ENCODE measurements at places on chromosomes 4 and X.

GRCh38 chr4:168880811-168881595 lies 129.1 kb downstream of the CBR4 start:
- no peak for DNase-seq

- DNase-seq, result no peak
Observed at GRCh38 chr4:7524843-7525242, 90.1 kb upstream of the PSAPL1 start.

DNA sequence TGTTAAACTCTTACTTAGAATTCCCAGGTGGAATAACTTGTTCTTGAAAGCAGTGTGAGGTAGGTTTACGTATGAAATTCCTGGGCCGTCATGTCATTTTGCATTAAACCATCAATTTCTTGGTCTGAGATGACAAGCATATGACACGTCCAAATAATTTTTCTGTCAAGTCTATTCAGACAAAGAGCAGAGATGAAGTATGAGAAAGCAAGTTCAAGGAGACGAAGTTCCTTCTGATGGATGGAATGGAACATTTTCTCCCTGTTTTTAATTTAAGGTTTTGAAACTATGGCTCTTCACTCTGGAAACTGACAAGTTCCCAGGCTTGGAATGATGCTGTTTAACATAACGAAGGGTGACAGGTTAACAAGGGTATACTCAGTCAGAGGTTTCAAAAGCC lies 252.8 kb upstream of the SFRP2 start:
- no peak for DNase-seq

GRCh38 chrX:41946235-41946634 lies 22.9 kb upstream of the CASK start:
- DNase-seq, result no peak

GRCh38 chrX:39427492-39427891 lies 626.2 kb downstream of the MID1IP1 start:
- no peak for DNase-seq

DNA sequence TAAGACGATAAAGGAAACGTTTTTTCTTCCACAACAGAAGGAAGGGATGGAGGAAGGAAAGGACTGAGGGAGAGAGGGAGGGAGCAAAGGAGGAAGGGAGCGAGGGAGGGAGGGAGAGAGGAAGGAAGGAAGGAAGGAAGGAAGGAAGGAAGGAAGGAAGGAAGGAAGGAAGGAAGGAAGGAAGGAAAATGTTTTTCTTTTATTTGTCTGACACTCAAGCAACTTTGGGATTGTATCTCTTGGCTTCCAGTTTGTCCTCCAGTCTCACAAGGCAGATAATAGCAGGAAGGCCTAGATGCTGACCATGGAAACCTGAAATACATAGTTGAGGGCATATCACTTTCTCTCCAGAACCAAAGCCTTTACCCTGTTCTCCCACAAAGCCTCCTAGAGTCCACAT lies 226.7 kb downstream of the ZNF674 start:
- no peak for DNase-seq

DNA sequence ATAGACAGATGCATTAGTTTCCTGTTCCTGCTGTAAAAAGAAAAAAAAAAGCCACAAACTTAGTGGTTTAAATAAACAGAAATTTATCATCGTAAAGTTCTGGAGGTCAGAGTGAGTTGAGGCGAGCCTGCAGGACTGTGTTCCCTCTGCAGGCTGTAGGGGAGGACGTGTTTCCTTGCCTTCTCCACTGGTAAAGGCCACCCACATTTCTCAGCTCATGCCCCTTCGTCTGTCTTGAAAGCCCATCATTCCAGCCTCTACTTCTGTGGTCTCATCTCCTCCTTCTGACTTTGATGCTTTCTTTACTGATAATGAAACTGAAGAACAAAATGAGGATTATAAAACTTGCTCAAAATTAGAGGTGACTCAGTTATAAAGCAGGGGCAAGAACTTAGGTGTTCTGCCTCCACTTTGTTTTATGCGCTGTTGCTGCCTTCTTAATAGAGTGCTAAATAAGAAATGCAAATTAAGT lies 143.0 kb downstream of the STIM2 start:
- no peak for DNase-seq
